ENCODE measurements at places on chromosomes 2 and 18.

- DNase-seq: no peak
Observed at GRCh38 chr2:10901160-10901939, 10.4 kb upstream of the KCNF1 start.

GRCh38 chr2:183060571-183061231 lies 17.8 kb upstream of the DUSP19 start:
- no peak for DNase-seq

GRCh38 chr2:129884221-129884786 lies 95.2 kb upstream of the RAB6C start:
- DNase-seq: no peak

DNA sequence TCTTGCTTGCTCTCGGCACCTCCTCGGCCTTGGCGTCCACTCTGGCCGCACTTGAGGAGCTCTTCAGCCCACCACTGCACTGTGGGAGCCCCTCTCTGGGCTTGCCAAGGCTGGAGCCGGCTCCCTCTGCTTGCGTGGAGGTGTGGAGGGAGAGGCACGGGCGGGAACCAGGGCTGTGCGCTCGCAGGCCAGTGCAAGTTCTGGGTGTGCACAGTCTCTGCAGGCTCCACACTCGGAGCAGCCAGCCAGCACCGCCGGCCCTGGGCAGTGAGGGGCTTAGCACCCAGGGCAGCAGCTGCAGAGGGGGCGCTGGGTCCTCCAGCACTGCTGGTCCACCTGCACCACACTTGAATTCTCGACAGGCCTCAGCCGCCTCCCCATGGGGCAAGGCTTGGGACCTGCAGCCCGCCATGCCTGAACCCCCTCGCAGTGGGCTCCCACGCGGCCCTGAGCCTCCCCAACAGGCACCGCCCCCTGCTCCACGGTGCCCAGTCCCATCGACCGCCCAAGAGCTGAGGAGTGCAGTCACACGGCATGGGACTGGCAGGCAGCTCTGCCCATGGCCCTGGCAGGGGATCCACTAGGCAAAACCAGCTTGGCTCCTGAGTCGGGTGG lies 411.2 kb upstream of the CHAC2 start:
- DNase-seq: no peak

DNA sequence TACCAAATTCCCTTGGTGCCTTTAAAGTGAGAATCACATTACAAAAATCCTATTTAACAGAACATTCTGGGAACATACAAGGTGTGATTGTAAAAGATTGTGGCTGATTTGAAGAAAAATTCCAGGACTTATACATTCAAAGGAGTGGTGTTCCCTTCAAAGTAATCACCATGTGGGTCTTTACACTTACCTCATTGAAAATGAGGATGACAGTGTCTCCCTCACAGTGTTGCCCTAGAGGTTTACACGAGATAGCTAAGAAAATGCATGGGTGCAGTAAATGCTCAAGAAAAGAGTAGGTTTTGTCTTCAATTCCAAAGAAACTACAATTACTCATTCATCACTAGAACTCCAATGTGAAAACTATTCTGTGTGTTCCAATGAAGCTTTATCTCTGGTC lies 331.5 kb downstream of the SLC4A3 start:
- no peak for DNase-seq

DNA sequence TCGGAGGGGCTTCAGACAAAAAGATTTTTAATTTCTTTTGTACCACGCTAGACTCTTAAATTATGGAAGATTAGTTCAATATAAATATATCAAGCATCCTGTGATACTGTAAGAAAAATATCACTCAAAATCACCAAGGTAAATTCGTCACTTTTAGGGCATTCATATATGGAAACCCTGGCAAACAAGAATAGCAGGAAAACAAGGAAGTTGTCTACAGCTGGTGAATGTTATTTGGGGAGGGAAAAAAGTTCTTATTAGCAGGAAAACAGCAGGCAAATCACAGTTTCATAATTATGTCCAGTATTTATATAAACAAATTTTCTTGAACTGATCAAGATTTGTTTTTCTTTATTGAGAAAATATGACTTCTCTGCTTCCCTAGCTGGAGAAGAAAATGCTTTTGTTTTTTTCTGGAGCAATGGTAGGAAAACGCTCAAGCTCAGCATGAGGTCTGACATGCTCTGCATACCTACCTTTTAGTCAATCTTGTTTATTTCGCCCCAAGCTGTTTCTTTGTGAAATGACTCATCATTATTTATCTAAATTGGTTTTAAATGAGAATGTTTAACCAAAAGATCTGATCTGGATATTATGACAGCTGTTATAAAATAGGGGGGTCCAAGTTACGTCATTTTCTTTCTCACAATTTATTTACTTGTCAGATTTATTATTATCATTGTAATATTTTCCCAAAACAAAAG lies 14.7 kb downstream of the LINC00305 start:
- DNase-seq: no peak

- no peak for DNase-seq
Observed at GRCh38 chr2:96575785-96576456, 39.4 kb downstream of the ARID5A start.

DNA sequence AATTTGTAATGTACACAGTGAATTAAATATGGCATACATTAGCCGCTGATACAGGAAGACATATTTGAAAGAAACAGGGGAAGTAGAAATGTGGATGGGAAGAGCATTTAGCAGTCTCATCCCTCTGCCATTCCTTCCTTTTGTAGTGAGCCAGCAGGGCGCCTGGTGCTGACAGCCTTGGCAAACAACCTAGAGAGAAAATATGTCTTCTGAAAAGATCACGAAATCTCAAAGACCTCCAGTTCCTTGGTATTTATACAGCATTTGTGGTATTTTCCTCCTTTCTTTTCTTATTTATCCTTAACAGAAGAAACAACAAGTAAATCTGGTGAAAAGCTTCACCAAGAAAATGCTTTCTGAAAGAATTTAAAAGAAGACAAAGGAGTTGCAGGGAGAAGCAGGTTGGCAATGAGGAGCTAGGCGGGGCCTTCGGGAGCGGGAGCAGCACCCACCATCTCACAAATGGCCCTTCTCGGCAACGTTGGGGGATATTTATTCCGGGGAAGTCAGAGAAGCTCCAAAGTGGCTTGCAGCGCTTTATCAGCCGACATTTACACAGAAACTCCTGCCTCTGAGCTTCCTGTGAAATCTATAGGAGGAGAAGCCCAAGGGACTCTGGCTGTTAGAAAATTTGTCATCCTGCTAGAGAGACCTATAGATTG lies 406.1 kb upstream of the NRP2 start:
- DNase-seq: no peak

DNA sequence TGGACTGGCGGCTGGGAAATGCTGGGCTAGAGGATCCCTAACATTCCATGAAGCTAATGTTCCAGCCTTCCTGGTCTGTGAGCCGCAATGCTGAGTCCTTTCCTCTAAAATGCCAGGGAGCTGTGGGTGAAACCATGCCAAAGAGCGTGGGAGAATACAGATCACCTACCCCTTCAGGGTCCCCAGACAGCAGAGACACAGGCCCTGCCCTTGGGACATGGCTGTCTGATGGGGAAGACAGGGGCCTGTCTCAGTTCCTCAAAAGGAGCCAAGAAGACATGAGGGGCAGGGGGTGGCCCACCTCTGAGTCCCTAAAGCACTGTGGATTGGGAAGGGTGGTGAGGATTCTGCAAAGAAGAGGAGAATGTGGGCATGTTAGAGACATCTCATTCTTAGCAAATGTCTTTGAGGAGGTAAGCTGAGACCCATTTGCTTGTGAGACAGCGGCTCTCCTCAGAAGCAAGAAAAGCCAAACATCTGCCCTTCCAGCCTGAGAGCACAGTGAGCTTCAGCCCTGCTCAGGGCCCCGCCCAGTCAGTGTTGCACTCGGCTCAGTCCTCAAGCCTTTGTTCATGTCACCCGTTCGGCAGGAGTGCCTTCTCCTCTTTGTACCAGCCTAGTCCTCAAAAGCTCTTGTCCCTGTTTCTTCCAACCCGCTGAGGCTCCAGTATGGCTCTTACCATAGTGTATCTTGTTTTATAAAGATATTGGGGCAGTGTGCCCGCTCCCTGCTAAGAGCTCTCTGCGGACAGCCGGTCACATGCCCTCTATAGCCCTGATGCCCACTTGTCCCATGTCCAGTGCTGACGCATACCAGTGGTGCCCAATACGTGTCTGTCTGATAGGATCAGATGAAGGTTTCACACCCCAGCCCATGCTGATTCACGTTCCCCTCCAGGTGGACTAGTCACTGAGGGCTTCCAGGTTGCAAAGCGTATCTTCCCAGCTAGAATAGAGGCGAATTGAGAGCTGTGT lies 286.2 kb downstream of the CYP26B1 start:
- no peak for DNase-seq

GRCh38 chr2:210461401-210461800 lies 15.2 kb downstream of the LANCL1 start:
- DNase-seq: no peak

- no peak for DNase-seq
Observed at GRCh38 chr2:224596289-224596688, 11.1 kb upstream of the CUL3 start.

GRCh38 chr2:177147093-177147694 lies 65.4 kb upstream of the HNRNPA3 start:
- DNase-seq: peak; percentile 23

DNA sequence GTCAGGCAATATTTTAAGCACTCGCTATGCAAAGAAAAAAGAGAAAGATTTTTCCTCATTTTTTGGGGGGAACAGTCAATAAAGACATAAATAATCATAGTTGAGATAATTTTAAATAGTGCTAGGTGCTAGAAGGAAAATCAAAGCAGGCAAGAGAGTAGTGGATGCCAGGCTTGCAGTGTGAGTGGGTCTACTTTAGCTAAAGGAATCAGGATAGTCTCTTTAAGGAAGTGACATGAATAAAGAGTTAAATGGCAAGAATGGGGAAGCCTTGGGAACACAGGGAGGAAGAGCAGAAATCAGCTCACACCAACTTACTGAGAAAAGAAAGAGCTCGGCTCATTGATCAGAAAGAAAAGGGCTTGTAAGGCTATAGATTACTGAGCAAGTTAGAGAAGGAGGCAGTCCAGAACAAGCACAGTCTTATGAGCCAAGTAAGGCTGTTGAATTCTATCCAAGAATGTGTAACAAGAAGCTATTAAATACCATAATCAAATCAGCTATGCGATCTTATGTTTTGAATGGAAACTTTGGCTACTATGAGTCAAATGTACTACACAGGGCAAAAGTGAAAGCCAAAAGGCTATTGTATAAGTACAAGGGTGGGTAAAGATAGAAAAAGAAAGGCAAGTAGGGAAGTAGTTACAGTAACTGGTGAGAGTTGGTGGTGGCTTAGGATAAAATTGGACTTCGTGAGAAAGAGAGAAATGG lies 833.8 kb upstream of the PIK3C3 start:
- DNase-seq: no peak

- peak; percentile 23 for DNase-seq
Observed at GRCh38 chr18:57579934-57580333, 6.6 kb downstream of the FECH start.

GRCh38 chr2:101983486-101983885 lies 8.3 kb upstream of the IL1R2 start:
- DNase-seq: no peak

GRCh38 chr2:43197588-43197896 lies 28.9 kb downstream of the ZFP36L2 start:
- DNase-seq: no peak

GRCh38 chr2:138115666-138116065 lies 151.4 kb downstream of the HNMT start:
- no peak for DNase-seq

GRCh38 chr2:61679096-61679495 lies 140.9 kb upstream of the XPO1 start:
- DNase-seq: no peak

GRCh38 chr2:175227393-175227792 lies 45.9 kb upstream of the ATP5MC3 start:
- no peak for DNase-seq

DNA sequence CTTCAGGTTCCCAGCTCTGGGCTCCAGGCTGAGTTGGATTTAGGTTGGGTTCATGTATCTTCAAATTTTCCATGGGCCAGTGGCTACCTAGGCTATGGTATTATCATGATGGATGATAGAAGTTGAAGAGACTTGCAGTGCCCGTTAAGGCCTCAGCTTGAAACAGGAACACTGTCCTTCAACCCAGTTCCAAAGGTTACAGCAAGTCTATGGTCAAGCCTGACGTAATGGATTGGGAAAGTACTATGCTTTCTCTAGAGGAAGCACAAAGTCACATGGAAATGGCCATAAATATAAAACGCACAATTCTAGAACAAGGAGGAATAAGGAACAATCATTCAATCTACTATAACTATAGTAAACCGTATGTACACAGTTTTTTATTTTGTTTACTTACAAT lies 593.2 kb downstream of the ZEB2 start:
- no peak for DNase-seq

DNA sequence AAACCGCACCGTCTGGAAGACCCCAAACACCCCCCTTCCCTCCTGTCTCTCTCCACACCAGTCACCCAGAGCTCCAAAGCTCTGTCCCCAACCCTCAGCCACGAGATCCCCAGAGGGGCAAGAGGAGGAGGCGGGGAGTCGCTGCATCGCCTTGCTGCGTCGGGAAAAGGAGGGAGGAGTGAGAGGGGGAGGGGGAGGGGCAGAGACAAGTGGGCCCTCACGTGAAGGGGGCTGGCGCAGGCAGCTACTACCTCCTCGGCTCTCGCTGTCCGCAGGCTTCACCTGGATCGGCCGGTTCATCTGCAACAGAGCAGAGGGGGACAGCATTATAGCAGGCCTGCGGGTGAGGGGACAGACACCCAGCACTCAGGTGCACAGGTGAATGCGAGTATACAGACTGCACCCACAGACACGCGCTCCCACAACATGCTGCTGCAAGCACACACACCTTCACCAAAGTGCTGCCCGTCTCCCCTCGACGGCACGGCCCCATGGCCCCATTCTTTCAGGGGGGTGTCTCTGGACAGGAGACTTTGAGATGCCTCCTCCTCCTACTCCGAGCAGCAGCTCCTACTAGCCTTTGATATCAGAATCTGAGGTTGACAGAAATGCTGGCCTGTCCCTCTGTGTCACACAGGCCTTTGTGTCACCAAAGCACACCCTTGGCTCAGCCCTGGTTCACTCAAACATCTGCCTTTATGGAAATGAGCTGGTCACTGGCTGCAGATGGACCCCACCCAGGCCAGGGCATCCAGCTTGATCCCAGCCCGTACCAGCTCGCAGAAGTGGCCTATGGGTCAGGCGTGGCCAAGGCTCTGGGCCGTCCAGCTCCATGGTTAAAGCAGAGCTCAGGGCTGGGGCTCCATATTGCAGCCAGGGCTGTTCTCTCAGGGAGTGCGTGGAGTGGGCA lies 243.8 kb downstream of the CELF4 start:
- no peak for DNase-seq

DNA sequence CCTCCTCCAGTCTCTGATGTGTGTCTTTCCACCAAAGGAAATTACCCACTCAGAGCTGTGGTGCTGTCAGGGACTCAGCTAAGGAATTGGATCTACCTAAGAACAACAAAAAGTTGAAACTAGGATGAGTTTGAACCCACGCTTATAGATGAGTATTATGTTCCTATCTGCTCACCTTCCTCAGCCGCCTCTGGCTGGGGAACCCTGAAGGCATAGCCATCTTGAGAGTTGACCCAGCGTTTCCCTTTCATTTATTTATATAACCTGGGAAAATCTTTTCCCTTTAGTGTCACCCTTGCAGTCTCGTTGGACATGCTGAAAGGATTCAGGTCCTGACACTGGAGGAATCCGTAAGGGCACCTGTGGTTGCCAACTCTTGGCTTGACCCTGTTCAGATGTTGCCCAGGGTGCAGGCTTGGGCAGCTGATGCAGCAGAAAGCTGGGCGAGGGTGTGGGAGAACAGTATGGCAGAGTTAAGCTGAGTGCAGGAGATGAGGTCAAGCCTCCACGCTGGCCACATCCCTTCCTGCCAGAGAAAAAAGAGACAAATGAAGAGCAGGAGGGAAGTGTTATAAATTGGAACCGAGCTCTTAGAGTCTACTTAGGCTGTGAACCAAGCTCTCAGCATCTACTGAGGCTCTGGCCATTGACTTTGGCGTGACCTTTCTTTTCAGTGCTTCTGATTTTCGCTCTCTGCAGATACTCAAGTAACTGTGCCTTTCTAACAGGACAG lies 1.9 kb downstream of the CDH20 start:
- DNase-seq: no peak

Data from DND-41 (cell line).